ENCODE measurements at places on chromosomes 16 and 17.

- DNase-seq = no peak
These were observed 36.7 kb downstream of the CMIP start for GRCh38 chr16:81481207-81481821.

GRCh38 chr17:385178-385835 lies 32.7 kb upstream of the RPH3AL start:
- DNase-seq = no peak

- DNase-seq = no peak
These were observed 75.2 kb upstream of the DHX40 start for GRCh38 chr17:59490216-59490615.

- DNase-seq = no peak
These were observed 22.5 kb downstream of the ZCCHC14 start for GRCh38 chr16:87470332-87470731.

DNA sequence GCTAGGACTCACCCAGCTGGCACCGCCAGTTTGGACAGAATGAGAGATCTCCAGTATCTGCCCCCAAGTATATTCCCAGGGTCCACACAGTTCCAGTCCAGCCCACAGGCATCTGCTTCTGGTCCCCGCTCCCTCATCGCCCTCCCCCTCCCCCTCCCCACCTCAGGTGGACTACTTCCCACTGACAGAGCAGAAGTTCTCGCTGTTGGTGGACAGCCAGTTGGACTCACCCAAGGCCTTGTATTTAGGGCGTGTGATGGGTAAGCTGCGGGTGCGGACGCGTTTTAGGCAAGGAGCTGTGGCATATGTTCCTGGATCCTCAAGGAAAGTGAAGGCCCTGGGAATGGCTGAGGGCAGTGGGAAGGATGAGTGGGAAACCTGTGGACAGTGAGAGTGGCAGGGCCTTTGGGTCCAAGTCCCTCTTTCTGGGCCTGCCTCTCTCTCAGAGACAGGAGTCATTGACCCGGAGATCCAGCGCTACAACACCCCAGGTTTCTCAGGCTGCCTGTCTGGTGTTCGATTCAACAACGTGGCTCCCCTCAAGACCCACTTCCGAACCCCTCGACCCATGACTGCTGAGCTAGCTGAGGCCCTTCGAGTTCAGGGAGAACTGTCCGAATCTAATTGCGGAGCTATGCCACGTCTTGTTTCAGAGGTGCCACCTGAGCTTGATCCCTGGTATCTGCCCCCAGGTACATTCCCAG lies 14.9 kb downstream of the CNTNAP1 start:
- DNase-seq = no peak

DNA sequence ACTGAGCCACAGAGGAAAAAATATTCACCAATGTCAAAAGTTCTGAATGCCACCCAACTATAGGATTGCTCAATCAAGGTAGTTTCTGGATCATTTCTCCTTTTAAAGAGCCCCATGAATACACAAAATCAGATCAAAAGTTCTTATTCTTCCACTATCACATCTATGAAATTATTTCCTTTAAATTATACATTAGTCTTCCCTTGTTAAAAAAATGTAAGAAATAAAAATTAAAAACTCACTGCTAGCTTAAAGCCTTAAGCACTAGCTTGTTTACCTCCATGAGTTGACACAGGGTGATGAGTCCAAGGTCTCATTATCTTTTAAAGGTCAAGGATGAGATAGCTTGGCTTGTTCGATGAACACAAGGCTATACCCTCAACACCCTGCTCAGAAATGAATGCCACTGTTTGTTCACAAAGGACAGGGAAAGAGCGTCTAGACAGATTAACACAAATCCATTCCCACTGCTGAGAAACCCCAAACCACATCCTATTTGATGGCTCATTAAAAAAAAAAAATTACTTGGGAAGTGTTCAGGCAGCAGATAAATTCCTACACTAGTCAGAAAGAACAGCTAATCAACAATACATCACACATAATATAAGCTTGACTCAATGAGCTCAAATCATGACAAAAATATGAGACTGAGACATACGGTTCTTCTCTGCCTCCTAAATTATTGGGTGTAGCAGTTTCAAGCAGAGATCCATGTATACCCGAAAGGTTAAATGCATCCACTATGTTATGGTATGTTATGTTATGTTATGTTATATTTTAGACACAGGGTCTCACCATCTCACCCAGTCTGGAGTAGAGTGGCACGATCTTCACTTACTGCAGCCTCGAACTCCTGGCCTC lies 118.9 kb downstream of the PARN start:
- DNase-seq = no peak

DNA sequence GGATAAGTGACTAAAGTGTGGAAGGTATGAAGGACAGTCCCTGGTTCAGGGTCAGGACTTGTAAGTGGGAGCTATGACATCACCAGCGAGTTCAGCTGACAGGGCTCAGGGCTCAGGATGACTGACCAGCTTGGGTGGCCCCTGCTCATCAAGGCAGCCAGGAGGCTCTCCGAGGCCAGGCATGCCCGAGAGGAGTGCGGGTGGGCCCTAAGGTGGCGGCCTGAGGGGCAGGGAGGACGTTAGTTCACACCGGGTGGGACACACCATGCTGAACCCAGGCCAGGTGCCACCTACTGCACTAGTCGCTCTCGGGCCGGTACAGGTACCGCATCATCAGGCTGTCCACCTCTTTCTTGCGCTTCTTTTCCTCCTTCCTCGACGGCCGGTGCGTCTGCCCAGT lies 36.5 kb downstream of the PIPOX start:
- DNase-seq = no peak

- no peak for DNase-seq
These were observed 36.4 kb downstream of the MYH13 start for GRCh38 chr17:10336393-10336792.

- no peak for DNase-seq
These were observed 37.6 kb upstream of the C1QL1 start for GRCh38 chr17:45005700-45006099.

- no peak for DNase-seq
These were observed 41.0 kb downstream of the MRPS23 start for GRCh38 chr17:57808882-57809281.

Measured in naive thymus-derived CD8-positive, alpha-beta T cell (primary cell).